ENCODE measurements at places on chromosomes 13 and 19.

GRCh38 chr13:31756346-31756745 lies 17.0 kb downstream of the RXFP2 start:
- DNase-seq: no peak

GRCh38 chr19:14502334-14503092 lies 6.6 kb upstream of the GIPC1 start:
- DNase-seq: no peak

DNA sequence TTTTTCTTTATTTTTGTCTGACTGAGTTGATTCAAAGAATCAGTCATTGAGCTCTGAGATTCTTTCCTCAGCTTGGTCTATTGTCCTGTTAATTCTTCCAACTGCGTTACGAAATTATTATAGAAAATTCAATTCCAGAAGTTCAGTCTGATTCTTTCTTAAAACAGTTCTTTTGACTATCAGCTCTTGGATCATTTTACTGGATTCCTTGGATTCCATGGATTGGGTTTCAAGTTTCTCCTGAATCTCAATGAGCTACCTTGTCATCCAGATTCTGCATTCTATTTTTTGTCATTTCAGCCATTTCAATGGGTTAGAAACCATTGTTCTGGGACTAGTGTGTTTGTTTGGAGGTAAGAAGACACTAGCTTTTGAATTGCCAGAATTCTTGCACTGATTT lies 169.3 kb downstream of the PCDH20 start:
- no peak for DNase-seq

DNA sequence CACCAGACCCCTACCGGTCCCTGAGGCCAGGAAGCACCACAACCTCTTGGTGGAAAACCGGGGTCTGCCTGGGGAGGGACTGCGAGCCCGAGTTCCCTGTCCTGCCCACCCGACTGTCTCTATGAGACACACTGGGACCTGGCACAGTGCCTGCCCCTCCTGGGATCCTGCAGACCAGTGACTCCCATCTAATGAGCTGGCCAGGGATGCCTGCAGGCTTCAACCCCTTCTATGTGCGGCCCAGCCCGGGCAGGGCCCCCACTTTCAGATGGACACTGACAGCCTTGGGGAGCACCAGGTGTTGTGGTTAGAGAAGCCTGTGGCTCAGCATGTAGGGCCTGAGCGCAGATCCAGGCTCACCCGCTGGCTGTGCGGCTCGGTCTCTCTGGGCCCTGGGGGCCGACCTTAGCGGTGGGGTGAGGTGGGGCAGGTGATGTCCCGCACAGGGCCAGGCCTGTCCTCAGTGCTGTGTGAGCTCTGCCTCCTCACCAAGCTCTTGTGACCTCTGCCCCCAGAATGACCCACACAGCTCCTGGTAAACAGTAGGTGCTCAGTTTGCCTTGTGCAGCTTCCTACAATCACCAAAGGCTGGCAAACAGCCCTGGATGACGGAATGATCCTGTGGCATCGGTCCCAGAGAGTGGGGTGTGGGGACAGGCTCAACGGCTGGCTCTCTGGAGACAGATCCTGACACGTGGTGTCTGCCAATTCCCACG lies 17.9 kb upstream of the CACTIN start:
- DNase-seq: no peak

GRCh38 chr19:18488838-18489626 lies 32.8 kb downstream of the ELL start:
- no peak for DNase-seq

- DNase-seq: no peak
These were observed 62.3 kb downstream of the CEBPG start for GRCh38 chr19:33435706-33436359.

GRCh38 chr13:113410472-113411201 lies 42.7 kb downstream of the ADPRHL1 start:
- no peak for DNase-seq

Data from activated T-cell treated with anti-CD3 and anti-CD28 coated beads for 24 hours (primary cell).